ENCODE measurements at places on chromosomes 4 and X. TPM values are rescaled to one million over a fixed set of nuclear protein-coding genes. Genes with fewer than 3 reads are reported as not detected.

- no peak overlapping the region for H3K27ac ChIP-seq
- DNase-seq, result no peak
- H3K27me3 ChIP-seq, result no peaks in the 10 kb centered on the region
- H3K36me3 ChIP-seq, result no peaks in the 10 kb centered on the region
- no peaks in the 10 kb centered on the region for H3K4me1 ChIP-seq
- H3K4me3 ChIP-seq, result no peak overlapping the region
These were observed 344.0 kb upstream of the EPHA5 start for GRCh38 chr4:66014146-66014765.

Gene DCAF8L2
- total RNA-seq, result not detected

DNA sequence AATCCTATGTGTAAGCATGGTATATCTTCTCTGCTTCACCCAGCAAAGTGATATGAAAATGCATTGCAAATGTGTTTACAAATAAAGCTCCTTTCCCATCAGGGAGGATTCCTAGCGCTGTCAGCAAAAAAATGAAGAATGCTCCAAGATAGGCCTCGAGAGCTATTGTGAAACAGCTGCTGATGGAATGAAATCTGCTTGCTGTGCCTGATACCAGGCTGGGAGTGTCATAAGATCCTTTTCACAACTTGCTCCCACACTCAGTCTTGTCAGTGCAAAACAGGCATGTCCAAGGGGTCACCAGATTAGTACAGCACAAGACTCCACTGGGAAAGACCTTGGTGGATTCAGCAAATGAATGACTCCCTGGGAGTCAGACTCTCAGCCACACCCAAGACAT is 34.1 kb downstream of the HNRNPH2 start:
- no peak for DNase-seq
- no peaks in the 10 kb centered on the region for H3K4me1 ChIP-seq
- no peak overlapping the region for H3K27ac ChIP-seq
- no peak overlapping the region for H3K4me3 ChIP-seq
- H3K27me3 ChIP-seq, result no peaks in the 10 kb centered on the region

Gene MAOB
- 0.72 TPM for total RNA-seq
